K562 (cell line): ENCODE measurements at places on chromosomes 2 and 18.

DNA sequence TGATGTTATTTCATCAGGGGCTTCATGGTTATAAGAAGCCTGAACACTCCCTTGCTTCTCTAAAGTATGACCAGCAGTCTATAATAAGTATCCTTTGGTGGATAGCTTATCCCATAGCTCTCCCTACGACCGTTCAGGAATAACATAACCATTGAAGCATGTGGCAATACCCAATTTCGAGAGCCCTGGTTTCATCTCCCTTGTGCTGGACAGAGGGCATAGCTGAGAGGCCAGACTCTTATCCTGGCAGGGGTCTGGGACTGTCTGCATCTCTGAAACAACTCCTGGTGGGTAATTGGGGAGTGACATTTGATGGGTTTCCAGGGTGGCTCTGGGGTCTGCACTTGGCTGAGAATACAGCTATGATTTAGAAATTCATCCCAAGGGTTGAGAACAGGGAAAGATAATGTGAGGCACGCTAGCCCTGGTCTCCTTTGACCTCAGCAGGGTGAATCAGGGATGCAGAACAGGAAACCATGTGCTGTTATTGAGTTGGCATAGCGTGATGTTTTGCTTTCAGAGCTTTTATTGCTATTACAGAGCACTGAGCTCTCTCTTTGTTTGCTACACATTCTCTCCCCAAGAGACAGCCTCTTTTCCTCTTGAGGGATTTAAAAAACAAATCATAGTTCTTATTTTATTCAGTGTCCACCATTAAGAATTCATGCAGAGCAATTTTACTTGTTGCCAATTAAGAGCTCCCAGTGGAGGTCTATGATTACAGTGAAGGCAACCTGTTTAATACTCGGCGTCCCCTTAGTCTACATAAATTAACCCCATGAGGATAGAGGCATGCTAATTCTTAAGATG lies 274.5 kb downstream of the NCKAP5 start:
- DNase-seq = no peak

- DNase-seq = no peak
Measured at GRCh38 chr2:181613241-181613640, 43.7 kb downstream of the CERKL start.

GRCh38 chr18:39753178-39753577 lies 2187.6 kb upstream of the CELF4 start:
- no peak for DNase-seq

- DNase-seq = no peak
Measured at GRCh38 chr2:113304702-113305101, 26.0 kb upstream of the PAX8 start.

DNA sequence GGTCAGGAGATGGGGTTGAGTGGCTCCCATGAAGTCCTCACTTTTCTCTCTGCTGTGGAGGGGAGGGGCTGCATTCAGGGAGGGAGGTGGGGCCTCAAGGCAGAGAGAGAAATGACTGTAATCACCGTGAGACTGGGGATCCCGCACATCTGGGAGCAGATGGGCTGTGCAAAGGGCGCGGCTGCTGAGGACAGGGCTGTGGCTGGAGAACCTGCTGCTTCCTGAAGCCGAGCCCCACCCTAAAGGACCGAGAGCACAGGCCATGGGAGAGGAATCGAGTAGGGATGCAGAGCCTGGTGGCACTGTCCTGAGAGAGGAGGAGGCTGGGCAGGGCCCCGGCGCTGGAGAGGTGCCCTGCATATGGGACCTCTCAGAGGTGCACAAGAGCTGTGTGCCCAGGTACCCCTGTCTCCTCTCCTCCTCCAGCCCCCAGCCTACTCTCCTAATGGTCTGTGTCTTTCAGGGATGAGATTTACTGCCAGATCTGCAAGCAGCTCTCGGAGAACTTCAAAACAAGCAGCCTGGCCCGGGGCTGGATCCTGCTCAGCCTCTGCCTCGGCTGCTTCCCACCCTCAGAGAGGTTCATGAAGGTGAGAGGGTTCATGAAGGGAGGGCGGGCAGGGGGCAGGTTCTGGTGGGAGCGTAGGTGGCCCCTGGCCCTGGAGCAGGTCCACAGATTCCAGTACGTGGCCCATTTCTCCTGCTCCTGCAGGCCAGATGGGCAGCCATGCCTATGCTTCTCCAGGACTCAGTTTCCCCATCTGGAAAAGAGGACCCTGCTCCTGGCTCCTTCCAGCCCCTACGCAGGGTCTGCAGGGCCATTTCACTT lies 25.9 kb upstream of the GPR17 start:
- no peak for DNase-seq
